ENCODE measurements at places on chromosomes 12 and 14.

- DNase-seq = no peak
These were observed 74.2 kb downstream of the GNS start for GRCh38 chr12:64685050-64685449.

DNA sequence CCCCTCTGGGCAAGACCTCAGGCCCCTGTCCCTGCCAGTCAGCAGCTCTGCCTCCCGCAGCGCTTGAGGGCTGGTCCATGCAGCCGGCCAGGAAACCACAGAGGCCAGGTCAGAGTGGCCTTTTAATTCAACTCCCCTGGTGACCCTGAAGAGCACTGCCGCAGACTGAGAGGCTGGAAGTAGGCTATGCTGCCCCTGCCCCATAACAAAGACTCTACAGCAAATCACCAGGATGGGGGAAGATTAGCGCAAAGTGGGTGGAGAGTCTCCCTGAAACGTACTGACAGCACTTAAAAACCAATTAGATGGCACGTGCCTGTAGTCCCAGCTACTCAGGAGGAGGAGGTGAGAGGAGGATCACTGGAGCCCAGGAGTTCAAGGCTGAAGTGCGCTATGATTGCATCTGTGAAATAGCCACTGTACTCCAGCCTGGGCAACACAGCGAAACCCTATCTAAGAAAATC lies 70.5 kb downstream of the ITPK1 start:
- DNase-seq = no peak

- no peak for DNase-seq
These were observed 480.7 kb downstream of the PRKD1 start for GRCh38 chr14:29446971-29447370.

GRCh38 chr14:57928732-57929131 lies 62.8 kb upstream of the SLC35F4 start:
- DNase-seq = no peak

DNA sequence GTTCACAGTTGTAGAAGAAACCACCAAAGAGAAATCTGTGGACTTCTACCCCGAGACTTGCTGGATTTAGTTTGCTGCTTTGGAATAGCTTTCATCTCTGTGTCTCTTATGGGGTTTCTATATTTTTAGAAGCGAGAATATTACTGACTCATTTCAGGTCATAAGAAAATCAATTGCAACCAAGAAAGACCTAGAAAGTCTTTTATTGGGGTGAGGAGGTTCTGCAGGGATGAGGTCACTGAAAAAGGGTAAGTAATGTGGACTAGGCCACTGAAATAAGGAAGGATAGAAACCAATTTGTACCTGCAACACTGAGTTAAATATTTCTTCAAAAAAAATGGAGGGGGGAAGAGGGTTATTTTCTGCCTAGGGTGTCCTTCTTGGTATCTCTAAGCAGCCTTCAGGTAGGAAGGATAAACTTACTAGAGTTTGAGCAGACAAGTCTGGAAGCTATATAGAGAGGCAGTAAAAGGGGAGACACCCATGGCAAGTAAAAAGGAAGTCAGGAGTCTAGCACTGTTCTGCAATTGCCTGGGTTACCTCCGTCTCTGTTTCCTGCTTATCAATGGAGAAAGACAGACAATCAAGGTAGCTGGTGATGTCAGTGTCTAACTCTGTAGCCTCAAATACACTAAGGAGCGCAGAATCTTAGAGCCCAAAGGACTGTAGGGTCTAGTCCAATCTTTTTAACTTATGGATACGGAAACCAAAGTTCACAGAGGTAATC lies 19.6 kb upstream of the KERA start:
- DNase-seq = no peak

DNA sequence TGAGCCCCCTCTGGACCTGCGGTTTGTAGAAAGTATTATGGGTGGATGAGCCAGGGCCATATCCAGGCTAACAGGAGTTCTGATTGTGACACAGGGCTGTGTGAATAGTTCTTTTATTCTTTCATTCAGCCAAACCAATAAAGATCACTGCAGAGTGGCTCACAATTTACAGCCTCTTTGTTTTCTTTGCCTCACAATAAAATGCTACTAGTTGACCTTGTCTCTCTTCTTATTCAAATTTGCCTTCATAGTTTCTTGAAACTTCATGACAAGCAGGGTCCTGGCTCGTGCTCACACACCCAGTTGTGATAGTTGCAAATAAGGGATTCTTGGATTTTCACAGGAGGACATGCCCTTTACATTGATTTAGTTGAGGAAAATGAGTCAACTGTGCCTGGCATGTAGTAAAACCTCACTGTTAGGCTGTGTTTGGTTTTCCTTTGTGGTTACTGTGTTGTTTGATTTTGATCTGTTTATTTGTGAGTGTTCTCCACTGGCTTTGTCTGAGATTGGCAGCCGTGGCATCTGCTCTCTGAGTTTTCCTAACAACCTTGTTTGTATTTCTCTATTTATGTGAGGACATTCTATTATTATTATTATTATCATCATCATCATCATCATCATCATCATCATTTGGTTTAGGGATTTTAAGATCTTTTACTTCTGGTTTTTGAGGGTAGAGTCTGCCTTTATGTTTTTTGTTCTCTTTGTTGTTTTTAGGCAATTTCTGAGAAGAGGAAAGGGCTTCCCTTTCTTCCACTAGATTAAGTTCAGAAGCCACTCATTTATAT lies 2.7 kb upstream of the KRT6B start:
- no peak for DNase-seq
